Activated T-cell treated with anti-CD3 and anti-CD28 coated beads, Interleukin-2, amount 50 U/mL, for 1 hour (primary cell): ENCODE measurements at places on chromosomes 13 and 19.

- DNase-seq = no peak
Measured at GRCh38 chr13:113489549-113490495, 689 bp downstream of the DCUN1D2 start.

DNA sequence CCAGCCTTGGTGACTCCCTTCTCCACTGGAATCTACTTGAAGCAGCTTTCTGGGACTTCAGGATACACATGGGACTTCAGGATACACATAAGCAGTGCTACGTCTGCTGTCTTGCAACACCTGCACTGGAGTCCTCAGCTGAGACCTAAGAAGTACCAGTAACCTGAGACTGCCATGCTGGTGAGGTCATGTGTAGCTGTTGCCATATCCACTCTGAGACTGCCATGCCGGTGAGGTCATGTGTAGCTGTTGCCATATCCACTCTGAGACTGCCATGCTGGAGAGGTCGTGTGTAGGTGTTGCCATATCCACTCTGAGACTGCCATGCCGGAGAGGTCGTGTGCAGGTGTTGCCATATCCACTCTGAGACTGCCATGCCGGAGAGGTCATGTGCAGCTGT, 937.9 kb downstream of the EFNB2 start:
- no peak for DNase-seq

DNA sequence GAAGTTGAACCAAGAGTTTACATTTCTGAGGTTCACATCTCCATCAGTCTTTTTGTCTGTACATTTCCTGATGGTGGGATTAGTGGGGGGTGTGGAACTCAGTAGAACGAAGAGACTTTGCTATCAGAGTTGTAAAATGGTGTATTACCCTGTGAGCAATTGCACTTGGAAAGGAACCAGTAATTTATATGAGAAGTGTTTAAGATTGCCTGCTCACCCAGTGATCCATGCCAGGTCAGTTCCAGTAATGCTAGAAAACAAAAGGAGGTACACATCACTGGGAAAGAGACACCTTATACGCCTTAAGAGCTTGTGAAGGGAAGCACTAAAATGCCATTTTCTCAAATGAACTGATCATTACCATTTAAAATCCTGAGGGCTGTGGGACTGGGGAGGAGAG, 7.5 kb upstream of the DACH1 start:
- DNase-seq = no peak

GRCh38 chr19:35204799-35205732, 23.5 kb downstream of the FAM187B start:
- no peak for DNase-seq

DNA sequence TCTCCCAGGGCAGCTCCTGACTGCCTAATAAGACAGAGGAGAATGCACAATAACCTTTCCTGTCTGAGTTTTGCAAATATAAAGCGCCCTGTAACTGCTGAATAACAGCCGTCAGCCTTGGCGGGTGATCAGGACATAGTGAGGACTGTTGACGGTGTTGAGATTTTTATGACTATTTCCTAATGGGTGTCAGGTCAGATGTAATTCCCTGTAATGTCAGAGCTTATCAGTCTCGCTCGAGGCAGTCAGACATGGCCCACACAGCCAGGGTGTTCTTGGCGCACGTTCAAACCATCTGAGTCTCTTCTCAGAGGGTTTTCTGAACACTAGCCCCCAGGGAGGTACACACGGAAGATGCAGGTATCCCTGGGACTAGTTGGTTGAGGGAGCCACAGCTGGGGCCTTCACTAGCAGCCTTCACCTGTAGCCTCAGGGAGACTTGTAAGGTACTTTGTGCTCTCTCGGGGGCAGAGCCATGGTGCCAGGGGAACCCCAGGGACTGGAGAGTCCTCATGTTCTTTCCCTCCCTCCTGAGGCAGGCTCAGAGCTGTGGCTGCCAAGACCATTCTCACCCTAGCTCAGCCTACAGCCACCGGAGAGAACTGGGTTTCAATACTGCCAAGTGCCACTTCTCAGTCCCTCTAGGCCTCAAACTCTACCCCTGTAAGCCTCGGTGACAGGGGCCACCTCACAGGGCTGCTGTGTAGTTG, 213.1 kb downstream of the UQCRFS1 start:
- no peak for DNase-seq

GRCh38 chr13:39345982-39346381, 257.0 kb downstream of the LHFPL6 start:
- no peak for DNase-seq

GRCh38 chr19:1814833-1815604, 2.9 kb upstream of the ATP8B3 start:
- DNase-seq = no peak

DNA sequence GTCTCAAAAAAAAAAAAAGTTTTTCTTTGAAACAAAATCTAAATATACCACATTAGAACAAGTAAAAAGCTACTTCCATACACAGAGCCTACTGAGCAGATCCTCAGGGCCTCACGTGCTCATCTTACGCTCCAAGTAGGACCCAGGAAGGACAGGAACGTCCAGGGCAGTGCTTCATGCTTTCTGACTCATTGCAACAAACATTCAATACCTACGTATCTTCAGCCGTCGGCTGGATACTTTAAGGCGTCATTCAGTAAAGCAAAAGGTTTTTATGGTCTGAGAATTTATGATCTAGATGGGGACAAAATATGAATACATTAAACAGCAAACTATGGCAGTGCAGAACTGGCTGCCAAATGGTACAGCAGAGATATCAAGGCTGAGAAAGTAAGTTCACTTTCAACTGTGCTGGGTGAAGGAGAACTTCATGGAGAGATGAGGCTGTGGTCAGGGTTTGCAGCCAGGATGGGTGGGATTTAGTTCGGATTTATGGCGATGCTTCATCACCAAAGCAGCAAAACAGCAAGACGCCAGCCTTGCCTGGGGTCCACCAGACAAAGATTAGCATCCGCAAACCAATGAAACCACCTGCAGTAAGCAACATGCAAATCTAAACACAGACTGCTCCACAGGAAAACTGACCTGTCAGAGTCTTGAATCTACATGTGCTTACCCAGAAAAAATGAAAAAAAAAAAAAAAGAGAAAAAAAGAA, 20.5 kb downstream of the CARS2 start:
- DNase-seq = no peak

- DNase-seq = no peak
Measured at GRCh38 chr13:30004204-30004603, 153.8 kb upstream of the UBL3 start.

DNA sequence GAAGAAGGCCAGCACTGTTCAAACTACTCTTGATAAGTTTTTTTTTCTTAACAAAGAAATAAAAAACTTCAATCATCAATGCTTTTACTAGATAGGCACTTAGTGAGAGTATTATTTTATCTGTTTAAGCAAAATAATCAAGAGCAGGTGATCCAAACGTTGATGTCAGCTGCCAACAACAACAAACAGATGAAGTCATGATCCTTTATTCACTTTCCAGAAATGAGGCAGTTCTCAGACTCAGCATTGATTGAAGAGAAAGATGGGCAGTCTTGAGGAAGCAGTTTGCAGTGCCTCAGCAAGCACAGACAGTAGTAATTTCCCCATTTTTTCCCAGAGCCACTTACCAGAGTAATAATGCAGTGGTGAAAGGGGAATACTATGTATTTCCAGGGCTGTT, 38.4 kb upstream of the CSNK1A1L start:
- no peak for DNase-seq

GRCh38 chr19:33441277-33441699, 67.8 kb downstream of the CEBPG start:
- DNase-seq = no peak
